ENCODE measurements at places on chromosomes 4 and X.

GRCh38 chr4:80171656-80172055 lies 25.6 kb upstream of the PRDM8 start:
- peak overlapping the region; percentile 67 for H3K4me3 ChIP-seq
- H3K27ac ChIP-seq, result peak overlapping the region; percentile 96
- H3K4me1 ChIP-seq, result peaks cover 57% of the 10 kb centered on the region
- DNase-seq, result no peak
- no peaks in the 10 kb centered on the region for H3K36me3 ChIP-seq

- no peak overlapping the region for H3K4me3 ChIP-seq
- no peaks in the 10 kb centered on the region for H3K36me3 ChIP-seq
- peaks cover 16% of the 10 kb centered on the region for H3K27me3 ChIP-seq
- H3K4me1 ChIP-seq, result no peaks in the 10 kb centered on the region
- DNase-seq, result no peak
These were observed 43.9 kb upstream of the PDLIM5 start for GRCh38 chr4:94407846-94408245.

GRCh38 chr4:114807759-114808404 lies 209.3 kb downstream of the UGT8 start:
- H3K27ac ChIP-seq, result no peak overlapping the region
- no peaks in the 10 kb centered on the region for H3K27me3 ChIP-seq
- H3K36me3 ChIP-seq, result no peaks in the 10 kb centered on the region

- H3K36me3 ChIP-seq, result no peaks in the 10 kb centered on the region
- no peak for DNase-seq
- H3K27me3 ChIP-seq, result peaks cover 7% of the 10 kb centered on the region
- H3K4me1 ChIP-seq, result no peaks in the 10 kb centered on the region
- no peak overlapping the region for H3K27ac ChIP-seq
- H3K4me3 ChIP-seq, result no peak overlapping the region
These were observed 112.4 kb downstream of the RNF150 start for GRCh38 chr4:141020801-141021261.

GRCh38 chr4:145779319-145779801 lies 99.4 kb downstream of the C4orf51 start:
- no peaks in the 10 kb centered on the region for H3K27me3 ChIP-seq
- peaks cover 62% of the 10 kb centered on the region for H3K36me3 ChIP-seq
- no peak overlapping the region for H3K27ac ChIP-seq
- no peak overlapping the region for H3K4me3 ChIP-seq
- H3K4me1 ChIP-seq, result no peaks in the 10 kb centered on the region

DNA sequence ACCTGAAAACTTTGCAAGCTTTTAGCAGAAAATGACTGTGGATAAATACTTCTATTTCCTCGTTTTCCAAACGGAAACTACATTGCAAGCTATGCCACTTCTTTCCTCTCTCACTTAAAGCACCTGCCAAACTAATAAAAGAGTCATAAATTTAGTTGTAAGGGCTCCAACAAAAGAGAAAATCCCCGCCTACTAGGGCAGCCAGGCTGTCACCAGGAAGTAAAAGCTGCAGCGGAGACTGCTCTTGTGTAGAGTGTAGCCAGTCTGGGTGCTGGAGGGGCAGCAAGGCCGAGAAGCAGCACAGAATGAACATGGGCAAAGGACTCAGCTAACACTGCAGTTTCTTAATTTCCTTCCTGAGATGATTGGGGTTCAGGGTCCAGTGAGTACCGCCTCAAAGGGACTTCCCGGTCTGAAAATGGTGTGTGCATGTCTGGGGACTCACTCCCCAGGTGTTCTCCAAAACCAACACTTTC lies 89.3 kb upstream of the MAML3 start:
- peaks cover 47% of the 10 kb centered on the region for H3K4me1 ChIP-seq
- no peaks in the 10 kb centered on the region for H3K36me3 ChIP-seq
- peaks cover 3% of the 10 kb centered on the region for H3K27me3 ChIP-seq
- H3K27ac ChIP-seq, result peak overlapping the region; percentile 79

GRCh38 chr4:152920768-152921167 lies 15.4 kb upstream of the FHDC1 start:
- no peaks in the 10 kb centered on the region for H3K4me1 ChIP-seq
- DNase-seq, result no peak
- no peak overlapping the region for H3K4me3 ChIP-seq
- H3K36me3 ChIP-seq, result peaks cover 16% of the 10 kb centered on the region

- no peak overlapping the region for H3K4me3 ChIP-seq
- peaks cover 12% of the 10 kb centered on the region for H3K27me3 ChIP-seq
- no peaks in the 10 kb centered on the region for H3K36me3 ChIP-seq
- no peaks in the 10 kb centered on the region for H3K4me1 ChIP-seq
- no peak overlapping the region for H3K27ac ChIP-seq
- DNase-seq, result no peak
These were observed 93.8 kb downstream of the SORCS2 start for GRCh38 chr4:7286170-7286569.

GRCh38 chr4:26503844-26504243 lies 13.6 kb upstream of the CCKAR start:
- H3K36me3 ChIP-seq, result no peaks in the 10 kb centered on the region
- no peak overlapping the region for H3K4me3 ChIP-seq
- no peaks in the 10 kb centered on the region for H3K4me1 ChIP-seq
- H3K27me3 ChIP-seq, result peaks cover 10% of the 10 kb centered on the region
- no peak overlapping the region for H3K27ac ChIP-seq
- no peak for DNase-seq

GRCh38 chr4:150212485-150212884 lies 134.2 kb downstream of the DCLK2 start:
- no peak overlapping the region for H3K27ac ChIP-seq
- H3K4me3 ChIP-seq, result no peak overlapping the region
- DNase-seq, result no peak
- no peaks in the 10 kb centered on the region for H3K36me3 ChIP-seq
- no peaks in the 10 kb centered on the region for H3K4me1 ChIP-seq
- H3K27me3 ChIP-seq, result peaks cover 3% of the 10 kb centered on the region

- no peaks in the 10 kb centered on the region for H3K4me1 ChIP-seq
- H3K36me3 ChIP-seq, result no peaks in the 10 kb centered on the region
- DNase-seq, result no peak
- no peak overlapping the region for H3K27ac ChIP-seq
- H3K27me3 ChIP-seq, result peaks cover 16% of the 10 kb centered on the region
These were observed 121.3 kb downstream of the NWD2 start for GRCh38 chr4:37365888-37366287.

DNA sequence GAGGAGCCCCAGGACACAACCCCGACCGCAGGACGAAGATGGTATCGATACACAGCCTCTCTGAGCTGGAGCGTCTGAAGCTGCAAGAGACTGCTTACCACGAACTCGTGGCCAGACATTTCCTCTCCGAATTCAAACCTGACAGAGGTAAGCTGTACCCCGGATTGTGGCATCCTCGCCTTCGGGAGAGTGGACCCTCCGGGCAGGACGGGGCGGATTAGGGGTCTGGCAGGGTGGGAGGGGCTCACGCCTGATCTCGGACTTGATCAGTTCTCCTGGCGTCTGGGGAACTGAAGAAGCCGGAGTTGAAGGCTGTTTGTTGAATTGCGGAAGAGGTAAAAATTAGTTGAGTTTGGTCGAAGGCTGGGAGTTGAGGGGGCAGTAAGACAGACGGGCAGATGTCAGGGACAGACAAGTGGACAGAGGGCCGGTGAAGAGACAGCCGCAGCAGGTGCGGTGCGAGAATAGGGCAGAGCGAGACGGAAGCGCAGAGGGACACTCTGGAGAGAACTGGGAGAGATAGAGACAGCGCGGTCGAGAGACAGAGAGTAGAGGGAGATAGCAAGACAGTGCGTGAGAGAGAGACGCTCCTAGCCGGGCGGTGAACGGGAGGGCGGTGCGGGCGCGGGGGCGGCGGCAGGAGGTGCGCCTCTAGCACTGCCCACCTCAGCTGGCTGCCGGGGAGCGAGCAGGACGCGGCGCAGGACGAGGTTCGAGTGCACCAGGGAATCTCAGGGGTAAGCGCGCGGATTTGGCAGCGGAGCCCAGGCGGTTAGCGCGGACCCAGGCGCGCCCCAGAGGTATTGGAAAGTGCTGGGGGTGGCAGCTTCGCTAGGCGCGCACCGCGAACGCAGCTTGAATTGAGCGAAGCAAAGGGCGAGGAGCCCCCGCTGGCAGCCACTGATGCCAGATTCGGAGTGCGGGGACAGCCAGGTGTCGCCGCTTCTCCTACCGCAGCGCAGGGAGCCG lies 23.9 kb downstream of the ARHGAP36 start:
- peaks cover 24% of the 10 kb centered on the region for H3K27me3 ChIP-seq
- H3K27ac ChIP-seq, result no peak overlapping the region
- no peak overlapping the region for H3K4me3 ChIP-seq
- no peaks in the 10 kb centered on the region for H3K4me1 ChIP-seq

- no peak overlapping the region for H3K27ac ChIP-seq
- H3K27me3 ChIP-seq, result no peaks in the 10 kb centered on the region
- H3K4me1 ChIP-seq, result no peaks in the 10 kb centered on the region
- no peak overlapping the region for H3K4me3 ChIP-seq
- H3K36me3 ChIP-seq, result no peaks in the 10 kb centered on the region
- no peak for DNase-seq
These were observed 47.9 kb downstream of the CXCL1 start for GRCh38 chr4:73917081-73917501.

DNA sequence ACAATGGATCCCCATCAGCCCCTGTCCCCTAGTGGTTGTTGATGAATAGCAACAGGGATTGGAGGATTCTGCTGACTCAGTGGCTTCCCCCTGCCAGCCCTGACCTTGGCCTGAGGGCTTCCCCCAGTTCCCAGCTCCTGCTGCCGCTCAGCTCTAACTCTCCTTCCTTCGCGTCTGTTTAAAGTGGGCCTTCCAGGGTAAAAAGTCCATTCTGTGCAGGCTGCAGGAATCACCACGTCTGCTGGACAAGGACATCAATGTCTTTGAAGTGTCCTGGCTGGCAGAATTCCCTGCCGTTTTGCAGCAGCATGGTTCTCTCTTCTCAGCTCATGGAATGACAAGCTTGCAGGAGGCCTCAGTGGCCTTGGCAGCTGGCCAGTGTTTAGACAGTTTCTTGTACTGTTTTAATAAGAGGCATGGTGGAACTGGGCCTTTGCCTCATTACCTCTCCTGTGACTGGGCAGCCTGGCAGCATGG lies 152.5 kb upstream of the STX18 start:
- no peak overlapping the region for H3K4me3 ChIP-seq
- H3K27me3 ChIP-seq, result no peaks in the 10 kb centered on the region
- no peaks in the 10 kb centered on the region for H3K4me1 ChIP-seq
- H3K36me3 ChIP-seq, result peaks cover 10% of the 10 kb centered on the region
- no peak overlapping the region for H3K27ac ChIP-seq

DNA sequence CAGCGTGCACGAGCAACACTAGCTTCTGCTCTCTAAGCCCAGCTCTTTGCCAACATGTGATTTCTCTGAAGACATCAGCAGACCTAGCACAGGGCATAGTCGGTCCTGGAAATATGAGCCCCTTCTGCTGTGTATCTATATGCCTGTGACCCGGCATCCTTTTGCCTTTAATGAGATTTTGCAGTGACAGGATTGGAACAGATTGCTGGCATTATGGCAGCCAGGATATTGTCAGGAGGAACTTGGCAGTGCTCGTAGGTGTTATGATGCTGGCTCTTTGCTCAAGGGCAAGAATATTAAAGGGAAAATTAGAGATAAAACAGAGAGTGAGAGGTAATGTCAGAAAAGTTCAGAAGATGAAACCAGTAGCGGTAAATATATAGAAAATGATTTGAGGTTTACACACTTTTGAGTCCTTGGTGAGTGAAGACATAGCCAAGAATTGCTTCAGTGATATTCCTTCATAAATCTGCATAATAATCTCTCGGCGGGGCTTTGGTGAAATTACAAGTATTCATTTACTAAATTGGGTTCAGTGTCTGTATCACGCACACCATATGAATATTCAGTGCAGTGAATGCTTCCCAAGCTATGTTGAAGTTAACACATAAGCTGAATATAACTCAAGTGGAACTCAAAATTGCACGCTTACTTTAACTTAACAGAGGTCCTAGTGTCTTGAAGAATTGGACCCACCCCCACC lies 502.1 kb upstream of the NR3C2 start:
- no peak overlapping the region for H3K4me3 ChIP-seq
- no peaks in the 10 kb centered on the region for H3K27me3 ChIP-seq
- H3K4me1 ChIP-seq, result no peaks in the 10 kb centered on the region
- DNase-seq, result no peak
- no peaks in the 10 kb centered on the region for H3K36me3 ChIP-seq
- H3K27ac ChIP-seq, result no peak overlapping the region

DNA sequence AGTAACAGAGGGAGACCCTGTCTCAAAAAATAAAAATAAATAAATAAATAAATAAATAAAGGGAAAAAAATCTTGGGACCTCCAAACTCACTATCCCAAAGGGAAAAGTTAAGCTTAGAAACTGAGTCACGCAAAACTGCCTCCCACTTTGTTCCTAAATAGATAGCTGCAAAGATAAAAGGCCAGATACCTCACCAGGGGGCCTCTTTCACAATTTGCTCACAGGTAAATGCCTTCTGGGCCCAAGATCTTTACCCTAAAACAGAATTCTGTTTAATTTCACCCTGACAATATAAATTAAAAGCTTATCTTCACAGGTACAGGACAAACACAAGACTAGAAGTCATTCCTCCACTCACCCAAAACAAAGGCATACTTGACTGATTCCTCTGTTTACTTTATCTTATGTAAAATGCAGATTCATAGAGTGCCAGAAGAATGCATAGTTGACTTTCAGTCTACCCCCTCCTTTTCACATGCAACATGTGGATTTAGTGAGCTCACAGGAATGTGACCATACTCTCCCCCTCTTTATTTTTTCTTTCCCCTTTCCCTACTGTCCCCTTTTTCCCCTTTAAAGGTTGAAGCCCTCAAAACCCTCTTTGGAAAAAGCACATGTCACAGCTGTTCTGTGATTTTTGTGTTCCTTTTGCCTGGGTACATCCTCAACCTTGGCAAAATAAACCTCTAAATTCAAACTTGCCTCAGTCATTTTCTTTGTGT lies 23.4 kb downstream of the ELF2 start:
- DNase-seq, result no peak
- H3K27ac ChIP-seq, result no peak overlapping the region
- H3K36me3 ChIP-seq, result peaks cover 5% of the 10 kb centered on the region
- H3K4me1 ChIP-seq, result peaks cover 5% of the 10 kb centered on the region
- H3K4me3 ChIP-seq, result no peak overlapping the region

DNA sequence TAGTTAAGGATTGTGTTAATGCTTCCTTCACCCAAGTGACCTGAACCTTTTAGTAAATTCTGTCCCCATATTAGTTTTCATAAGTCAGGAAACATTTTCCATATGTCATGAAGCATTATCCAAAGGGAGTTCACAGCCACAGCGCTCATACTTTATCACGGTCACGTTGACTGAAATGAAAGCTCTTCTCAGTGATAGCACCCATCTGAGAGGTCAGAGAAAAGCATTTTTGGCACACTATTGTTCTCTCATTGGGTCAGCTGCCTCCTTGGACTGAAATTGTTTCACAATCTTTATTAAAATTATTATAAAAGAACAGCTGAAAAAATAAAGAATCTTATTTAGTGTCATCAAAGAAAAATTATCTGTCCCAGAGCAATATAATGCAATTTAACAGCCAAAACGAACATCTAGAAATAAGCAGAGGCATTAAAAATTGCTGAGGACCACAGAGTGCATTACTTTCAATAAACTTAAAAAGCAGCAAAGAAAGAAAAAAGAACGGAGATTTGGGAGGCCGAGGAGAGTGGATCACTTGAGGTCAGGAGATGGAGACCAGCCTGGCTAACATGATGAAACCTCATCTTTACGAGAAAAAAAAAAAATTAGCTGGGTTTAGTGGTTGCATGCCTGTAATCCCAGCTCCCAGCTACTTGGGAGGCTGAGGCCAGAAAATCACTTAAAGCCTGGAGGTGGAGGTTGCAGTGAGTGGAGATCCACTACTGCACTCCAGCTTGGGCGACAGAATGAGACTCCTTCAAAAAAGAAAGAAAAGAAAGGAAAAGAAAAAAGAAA lies 680.8 kb upstream of the FAM241A start:
- DNase-seq, result no peak
- H3K4me1 ChIP-seq, result no peaks in the 10 kb centered on the region
- no peak overlapping the region for H3K4me3 ChIP-seq
- H3K36me3 ChIP-seq, result no peaks in the 10 kb centered on the region
- no peak overlapping the region for H3K27ac ChIP-seq
- H3K27me3 ChIP-seq, result no peaks in the 10 kb centered on the region
